ENCODE measurements at places on chromosomes 16 and 17.

GRCh38 chr17:334974-335481, 17.6 kb downstream of the RPH3AL start:
- DNase-seq, result no peak

DNA sequence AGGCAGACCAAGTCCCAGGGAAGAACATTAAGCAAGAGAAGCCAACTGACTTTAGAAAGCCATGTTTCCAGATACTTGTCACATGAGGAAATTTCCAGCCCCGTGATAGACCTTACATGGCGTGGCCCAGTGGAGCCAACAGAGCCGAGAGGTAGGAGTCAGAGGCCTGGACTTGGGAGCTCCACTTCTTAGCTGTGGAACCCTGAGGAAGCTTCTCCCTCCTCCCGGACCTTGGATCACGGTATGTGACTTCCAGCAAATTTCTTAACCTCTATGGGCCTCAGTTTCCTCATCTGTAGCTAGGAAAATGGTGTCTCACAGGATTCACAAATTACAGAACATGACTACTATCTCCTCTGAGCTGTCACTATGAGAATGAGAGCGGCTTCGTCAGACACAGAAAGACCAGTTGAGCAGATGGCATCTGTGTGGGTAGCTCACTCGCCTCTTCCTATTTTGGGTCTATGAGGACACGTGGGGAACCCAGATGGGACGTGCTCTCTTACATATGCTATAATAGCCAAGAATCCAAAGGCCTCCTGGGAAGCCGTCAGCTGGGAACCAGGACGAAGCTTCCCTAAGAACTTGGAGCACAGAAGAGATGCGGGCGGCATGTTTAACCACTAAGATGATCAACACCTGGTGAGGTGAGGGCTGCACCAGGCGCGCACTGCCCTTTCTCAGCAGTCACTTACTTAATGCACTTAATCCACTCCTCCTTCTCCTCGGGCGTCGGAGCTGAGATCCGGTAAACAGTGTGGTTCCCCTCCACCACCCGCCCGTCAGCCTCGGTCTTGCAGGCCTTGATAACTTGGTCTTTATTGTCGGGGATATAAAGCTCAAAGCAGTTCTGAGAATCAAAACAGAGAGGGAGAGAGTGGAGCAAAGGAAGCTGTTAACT, 102.3 kb downstream of the CYTH1 start:
- no peak for DNase-seq

GRCh38 chr16:48075398-48075797, 80.4 kb downstream of the ABCC12 start:
- no peak for DNase-seq

GRCh38 chr17:15470536-15470935, 3.1 kb upstream of the CDRT4 start:
- no peak for DNase-seq

- DNase-seq, result no peak
These were observed 121.3 kb upstream of the GSE1 start for GRCh38 chr16:85491798-85492294.

All from iPS DF 19.7 (cell line).